ENCODE measurements at places on chromosomes 7 and 10. TPM values are rescaled to one million over a fixed set of nuclear protein-coding genes. Genes with fewer than 3 reads are reported as not detected.

The OTUD1 gene
- 37.7 TPM for total RNA-seq

The CALML3 gene
- not detected for total RNA-seq

The BLVRA gene
- total RNA-seq: 13.5 TPM

The NAT16 gene
- total RNA-seq: not detected

The CUZD1 gene
- 4.1 TPM for total RNA-seq

The FGL2 gene
- 7.0 TPM for total RNA-seq

The MKI67 gene
- total RNA-seq: 0.34 TPM

The HOXA9 gene
- not detected for total RNA-seq

The HUS1 gene
- total RNA-seq: 78.8 TPM

The IFIT1B gene
- not detected for total RNA-seq

The GIMAP6 gene
- total RNA-seq: 216 TPM

The PNLIPRP3 gene
- not detected for total RNA-seq

The TRRAP gene
- 62.5 TPM for total RNA-seq

The FAM237B gene
- not detected for total RNA-seq

The SPOCK2 gene
- total RNA-seq: 566 TPM

The EIF4EBP2 gene
- total RNA-seq: 49.4 TPM

The CCL24 gene
- total RNA-seq: not detected

The PRPS1L1 gene
- total RNA-seq: not detected

The VWA2 gene
- total RNA-seq: not detected

The FAM3C gene
- total RNA-seq: 20.6 TPM

The PARD3 gene
- 0.14 TPM for total RNA-seq

The CEP55 gene
- total RNA-seq: not detected

The SLC26A5 gene
- total RNA-seq: not detected

The AKR1C2 gene
- not detected for total RNA-seq

The PDK4 gene
- total RNA-seq: 2.2 TPM

The CDK6 gene
- total RNA-seq: 12.4 TPM

The APBB1IP gene
- 91.6 TPM for total RNA-seq

The NPY4R2 gene
- total RNA-seq: not detected

The AKR1C8 gene
- 1.3 TPM for total RNA-seq

The CPA5 gene
- total RNA-seq: 14.7 TPM

The LEP gene
- not detected for total RNA-seq

The GPAM gene
- total RNA-seq: 8.4 TPM

The OR2A12 gene
- total RNA-seq: not detected

The ASZ1 gene
- not detected for total RNA-seq

The NKX2-3 gene
- total RNA-seq: not detected

The LBX1 gene
- not detected for total RNA-seq

The NPM3 gene
- total RNA-seq: 19.1 TPM

The GRID1 gene
- total RNA-seq: not detected

The MLXIPL gene
- total RNA-seq: not detected

The TCAF2 gene
- 15.4 TPM for total RNA-seq

The FXYD4 gene
- total RNA-seq: not detected

The TMEM213 gene
- total RNA-seq: not detected

The ADRA2A gene
- not detected for total RNA-seq

The OR9A2 gene
- 0.38 TPM for total RNA-seq

The MARVELD1 gene
- 1.1 TPM for total RNA-seq

The FRMD4A gene
- total RNA-seq: 0.31 TPM

The C7orf57 gene
- not detected for total RNA-seq

The CALU gene
- total RNA-seq: 17.0 TPM

The ABCB1 gene
- 58.7 TPM for total RNA-seq

The STEAP4 gene
- total RNA-seq: not detected

The SRGN gene
- 70.7 TPM for total RNA-seq

The CPN1 gene
- total RNA-seq: not detected

The GNAT3 gene
- total RNA-seq: not detected

The TMEM270 gene
- not detected for total RNA-seq

The PAPSS2 gene
- total RNA-seq: 0.70 TPM

The KCND2 gene
- not detected for total RNA-seq

The UCN3 gene
- not detected for total RNA-seq

The LMBR1 gene
- 136 TPM for total RNA-seq

The RAB19 gene
- total RNA-seq: 6.5 TPM

The GNG11 gene
- not detected for total RNA-seq

All from naive thymus-derived CD8-positive, alpha-beta T cell (primary cell).